ENCODE measurements at places on chromosomes 2 and 18.

- DNase-seq = no peak
Measured at GRCh38 chr2:70549962-70550361, 3.7 kb downstream of the TGFA start.

DNA sequence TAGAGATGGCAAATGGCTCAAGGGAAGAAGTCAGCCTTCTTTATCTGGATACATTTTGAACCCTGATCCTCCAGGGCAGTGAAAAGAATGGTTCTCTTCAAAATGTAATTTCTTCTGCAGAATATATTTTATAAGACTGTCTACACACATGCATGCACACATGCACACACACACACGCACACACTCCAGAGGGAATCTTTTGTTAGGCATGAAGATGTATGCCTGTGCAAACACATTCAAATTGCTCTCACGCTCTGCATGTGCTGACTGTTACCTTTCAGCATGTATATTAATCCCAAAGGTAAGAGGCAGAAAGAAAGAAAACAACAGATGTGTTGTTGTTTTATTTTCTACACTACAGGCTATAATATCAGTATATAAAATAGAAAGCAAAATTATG, 43.2 kb downstream of the SLC5A7 start:
- DNase-seq = no peak

DNA sequence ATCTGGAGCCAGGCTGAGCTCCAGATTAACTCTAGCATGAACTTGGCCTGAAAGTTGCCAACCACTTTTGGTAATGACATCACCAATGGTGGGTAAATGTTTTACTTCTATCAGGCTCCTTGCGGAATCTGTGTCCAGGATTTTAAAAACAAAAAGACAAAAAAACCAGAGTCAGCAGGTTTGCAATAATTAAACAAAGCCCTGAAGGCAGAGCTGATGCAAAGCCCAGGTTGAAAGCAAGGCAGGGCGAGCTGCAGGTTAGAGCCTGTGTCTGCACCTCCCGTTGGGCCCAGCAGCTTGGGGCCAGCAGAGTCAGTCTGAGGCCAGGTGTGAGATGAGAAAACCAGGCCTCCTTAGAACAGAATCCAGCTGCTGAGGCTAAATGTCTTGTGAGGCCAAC, 29.1 kb upstream of the ALK start:
- DNase-seq = no peak

GRCh38 chr18:58605027-58606020, 23.6 kb downstream of the ALPK2 start:
- no peak for DNase-seq

GRCh38 chr2:175064797-175065196, 59.6 kb upstream of the CHN1 start:
- no peak for DNase-seq

GRCh38 chr18:34901299-34901698, 139.9 kb upstream of the MAPRE2 start:
- no peak for DNase-seq

DNA sequence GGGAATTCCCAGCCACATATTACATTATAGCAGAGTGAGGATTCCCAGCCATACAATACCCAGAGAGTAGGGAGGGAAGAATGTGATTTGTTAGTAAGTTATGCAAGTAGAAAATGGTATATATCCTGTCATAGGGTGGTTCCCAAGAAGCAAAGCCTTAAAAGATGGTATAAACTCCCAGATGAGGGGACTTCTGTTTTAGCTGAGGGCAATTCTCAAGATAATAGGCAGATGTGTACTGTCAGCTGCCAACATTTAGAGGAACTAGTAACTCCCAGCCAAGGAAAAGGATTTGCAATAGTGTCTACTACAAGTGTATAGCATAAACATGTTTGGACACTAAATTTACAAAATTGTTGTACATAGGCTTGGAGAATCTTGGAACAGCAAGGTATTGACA, 86.5 kb downstream of the XDH start:
- no peak for DNase-seq

- no peak for DNase-seq
Measured at GRCh38 chr2:60023256-60023985, 530.0 kb downstream of the BCL11A start.

- DNase-seq = no peak
Measured at GRCh38 chr2:103386872-103387271, 625.0 kb downstream of the TMEM182 start.

DNA sequence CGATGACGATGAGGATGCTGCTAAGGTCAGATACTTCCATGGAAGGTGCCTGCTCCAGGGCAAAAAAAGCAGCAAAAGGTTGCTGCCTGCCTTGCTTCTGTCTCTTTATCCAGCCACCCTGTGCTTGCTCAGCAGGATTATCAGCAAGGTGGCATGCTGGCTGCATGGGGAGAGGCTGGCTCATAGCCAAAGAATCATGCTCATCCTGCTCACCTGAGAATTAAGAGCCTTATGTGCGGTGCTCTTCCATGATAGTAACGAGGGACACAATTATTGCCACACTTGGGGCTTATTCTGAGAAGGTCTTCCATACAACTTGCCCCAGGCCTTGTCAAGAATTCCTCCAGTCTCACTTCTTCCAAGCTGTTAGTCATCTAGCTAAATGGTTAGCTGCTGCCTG, 60.4 kb upstream of the SEC11C start:
- DNase-seq = no peak
